ENCODE measurements at places on chromosomes 13 and 19. TPM values are rescaled to one million over a fixed set of nuclear protein-coding genes. Genes with fewer than 3 reads are reported as not detected.

PRR20E gene
- total RNA-seq: not detected

ELAVL3 gene
- 0.19 TPM for total RNA-seq

OXGR1 gene
- total RNA-seq: not detected

CERS1 gene
- total RNA-seq: 5.7 TPM

SLC7A10 gene
- not detected for total RNA-seq

TMEM59L gene
- total RNA-seq: 6.2 TPM

LGI4 gene
- 0.13 TPM for total RNA-seq

CGB8 gene
- 2.1 TPM for total RNA-seq

ZNF345 gene
- 0.53 TPM for total RNA-seq

NLRP11 gene
- not detected for total RNA-seq

ZNF568 gene
- 1.2 TPM for total RNA-seq

CCDC169 gene
- total RNA-seq: 0.46 TPM

RABAC1 gene
- total RNA-seq: 178 TPM

CXCL17 gene
- total RNA-seq: 0.07 TPM

YJEFN3 gene
- total RNA-seq: 3.0 TPM

RNF17 gene
- total RNA-seq: not detected

F10 gene
- total RNA-seq: not detected

LMTK3 gene
- 4.5 TPM for total RNA-seq

SOHLH2 gene
- total RNA-seq: not detected

SIRT2 gene
- total RNA-seq: 37.1 TPM

ZNF442 gene
- not detected for total RNA-seq

KIR2DL1 gene
- total RNA-seq: not detected

PSG11 gene
- total RNA-seq: not detected

ZNF808 gene
- 0.31 TPM for total RNA-seq

SYT3 gene
- total RNA-seq: 0.76 TPM

LRRC4B gene
- 0.31 TPM for total RNA-seq

ZNF492 gene
- total RNA-seq: not detected

SACS gene
- total RNA-seq: 12.5 TPM

GPR183 gene
- not detected for total RNA-seq

CEACAM3 gene
- not detected for total RNA-seq

ZNF790 gene
- 0.23 TPM for total RNA-seq

PTPRS gene
- 23.0 TPM for total RNA-seq

CLEC4M gene
- 0.03 TPM for total RNA-seq

FCER2 gene
- not detected for total RNA-seq

KIR2DL3 gene
- not detected for total RNA-seq

AKAP8L gene
- 40.0 TPM for total RNA-seq

CADM4 gene
- 12.9 TPM for total RNA-seq

TRPM4 gene
- 7.2 TPM for total RNA-seq

AMER2 gene
- total RNA-seq: not detected
